ENCODE measurements at places on chromosomes 7 and 10.

DNA sequence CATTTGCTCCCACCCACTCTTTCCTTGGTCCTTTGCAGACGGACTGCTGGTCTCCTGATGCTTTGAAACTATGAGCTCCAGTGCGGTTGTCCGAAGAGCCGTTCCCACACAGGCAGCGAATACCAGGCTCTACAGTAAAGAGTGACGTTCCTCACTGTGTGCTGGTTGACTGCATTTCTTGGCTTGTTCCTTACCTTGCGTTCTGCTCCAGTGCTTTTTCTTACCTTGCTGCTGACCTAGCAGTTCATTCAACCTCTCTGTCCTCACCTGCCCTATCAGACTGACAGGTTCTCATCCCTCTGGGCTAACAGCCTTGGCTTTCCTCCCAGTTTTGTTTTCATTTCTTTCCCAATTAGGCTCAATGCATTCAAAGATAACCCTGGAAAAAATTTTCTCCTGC is 214.8 kb downstream of the TMEM178B start:
- DNase-seq, result no peak

GRCh38 chr10:26946102-26946811 is 85.5 kb upstream of the ABI1 start:
- DNase-seq, result no peak

DNA sequence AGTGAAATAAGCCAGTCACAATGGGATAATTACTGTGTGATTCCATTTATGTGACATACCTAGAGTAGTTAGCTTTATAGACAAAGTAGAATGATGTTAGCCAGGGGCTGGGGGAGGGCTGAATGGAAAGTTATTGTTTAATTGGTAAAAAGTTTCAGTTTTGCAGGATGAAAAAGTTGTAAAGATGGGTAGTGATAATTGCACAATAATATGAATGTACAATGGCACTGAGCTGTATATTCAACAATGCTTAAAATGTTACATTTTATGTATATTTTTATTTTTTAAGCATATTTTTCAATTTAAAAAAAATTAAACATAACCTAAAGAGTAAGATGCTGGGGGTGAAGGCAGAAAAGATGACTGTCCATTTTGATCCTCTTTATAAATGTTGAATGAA is 216.1 kb upstream of the KAT6B start:
- DNase-seq, result no peak

- no peak for DNase-seq
Measured at GRCh38 chr7:84123965-84124547, 70.5 kb downstream of the SEMA3A start.

- DNase-seq, result no peak
Measured at GRCh38 chr7:128893251-128894100, 17.0 kb downstream of the KCP start.

Data from AG09319 (cell line).